Stimulated activated CD4-positive, alpha-beta T cell treated with anti-CD3 and anti-CD28 coated beads, Interleukin-1b, Interleukin-23, amount 100 ng/mL, for 1 hour (primary cell): ENCODE measurements at places on chromosomes 7 and 10.

GRCh38 chr7:157538321-157538720 is 201.5 kb downstream of the DNAJB6 start:
- no peak for DNase-seq

GRCh38 chr7:122975341-122975740 is 20.2 kb downstream of the TAS2R16 start:
- no peak for DNase-seq

- DNase-seq, result no peak
Observed at GRCh38 chr7:151243408-151244195, 4.9 kb downstream of the SMARCD3 start.

- no peak for DNase-seq
Observed at GRCh38 chr7:48048113-48048512, 12.8 kb downstream of the C7orf57 start.

- no peak for DNase-seq
Observed at GRCh38 chr7:151194188-151194587, 7.1 kb upstream of the ASB10 start.

GRCh38 chr10:59036311-59037017 is 140.0 kb upstream of the PHYHIPL start:
- DNase-seq, result no peak

DNA sequence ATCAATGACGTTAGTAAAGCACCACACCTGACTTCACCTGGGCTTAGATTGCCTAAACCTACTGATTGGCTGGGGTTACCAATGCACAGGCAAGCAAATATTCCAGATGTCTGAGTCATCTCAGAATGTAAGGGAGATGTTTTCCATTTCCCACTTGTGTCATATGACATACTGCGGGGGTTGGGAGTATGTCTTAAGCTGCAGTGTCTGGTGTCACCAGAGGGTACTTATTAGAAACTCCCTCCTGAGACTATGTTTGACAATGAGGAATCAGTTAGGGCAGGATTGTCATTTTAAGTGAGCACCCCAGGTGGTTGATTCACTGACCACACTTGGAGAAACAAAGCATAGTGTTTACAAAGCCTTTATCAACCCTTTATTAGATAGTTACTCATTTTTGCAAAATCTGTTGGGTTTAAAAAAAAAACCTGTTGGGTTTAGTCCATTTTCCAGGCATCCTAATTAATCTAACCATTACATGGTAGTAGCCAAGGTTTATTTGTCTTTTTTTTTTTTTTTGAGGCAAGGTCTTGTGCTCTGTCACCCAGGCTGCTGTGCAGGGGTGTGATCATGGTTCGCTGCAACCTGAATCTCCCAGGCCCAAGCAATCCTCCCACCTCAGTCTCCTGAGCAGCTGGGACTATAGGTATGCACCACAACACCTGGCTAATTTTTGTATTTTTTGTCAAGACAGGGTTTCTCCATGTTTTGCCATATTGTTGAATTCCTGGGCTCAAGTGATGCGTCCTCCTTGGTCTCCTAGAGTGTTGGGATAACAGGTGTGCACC is 72.5 kb downstream of the CDK6 start:
- no peak for DNase-seq

- DNase-seq, result no peak
Observed at GRCh38 chr10:46515366-46515765, 41.1 kb downstream of the GPRIN2 start.

- no peak for DNase-seq
Observed at GRCh38 chr10:15293862-15294842, 76.9 kb downstream of the FAM171A1 start.

DNA sequence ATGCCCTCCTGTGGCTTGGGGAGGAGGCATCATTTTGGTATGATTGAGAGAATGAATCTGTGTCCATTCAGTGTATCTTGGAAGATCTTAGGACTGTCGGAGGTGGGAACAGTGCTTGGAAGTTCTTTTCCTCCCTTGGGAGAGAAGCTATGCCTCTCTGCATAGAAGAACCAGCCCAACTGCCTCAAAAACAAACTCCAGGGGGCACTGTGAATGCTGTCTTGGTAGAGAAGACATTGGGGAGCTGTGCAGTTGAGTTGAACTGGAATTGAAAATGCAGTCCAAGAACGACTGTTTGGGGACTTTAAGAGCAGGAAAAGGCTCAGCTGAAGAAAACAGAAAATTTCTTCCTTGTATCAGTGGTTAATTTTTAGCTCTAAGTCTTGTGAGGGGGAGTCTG is 4.9 kb upstream of the GJD4 start:
- DNase-seq, result no peak

DNA sequence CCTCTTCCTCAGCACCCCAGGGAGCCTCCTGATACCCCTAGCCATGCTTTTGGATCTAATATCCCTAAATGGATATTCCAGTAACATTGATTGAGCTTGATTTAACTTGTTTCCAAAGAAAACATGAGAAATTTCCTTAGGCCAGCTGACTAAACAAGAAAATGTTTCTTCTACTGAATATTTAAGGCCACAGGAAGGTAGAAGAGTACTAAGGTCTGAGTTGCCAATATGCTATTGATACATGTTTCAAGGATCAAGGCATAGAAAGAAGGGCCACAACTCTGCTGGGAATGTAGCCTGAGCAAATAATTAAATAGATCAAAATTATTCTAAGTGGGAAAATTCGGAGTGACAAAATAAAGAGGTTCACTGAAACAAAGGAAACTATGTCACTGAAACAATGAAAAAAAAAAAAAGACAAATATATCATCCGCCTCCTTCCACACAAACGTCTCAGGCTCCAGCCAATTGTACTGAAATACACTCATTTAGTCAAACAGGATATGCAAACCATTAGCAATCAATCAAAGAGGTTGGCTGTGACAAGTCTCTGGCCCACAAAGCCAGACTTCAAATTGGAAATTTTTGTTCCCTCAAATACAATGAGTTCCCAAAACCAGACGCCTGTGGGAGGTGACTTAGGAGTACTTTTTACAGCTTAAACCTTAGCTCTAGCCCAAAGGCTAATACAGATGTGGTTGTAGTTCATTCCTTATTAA is 396.2 kb downstream of the HTR7 start:
- no peak for DNase-seq

DNA sequence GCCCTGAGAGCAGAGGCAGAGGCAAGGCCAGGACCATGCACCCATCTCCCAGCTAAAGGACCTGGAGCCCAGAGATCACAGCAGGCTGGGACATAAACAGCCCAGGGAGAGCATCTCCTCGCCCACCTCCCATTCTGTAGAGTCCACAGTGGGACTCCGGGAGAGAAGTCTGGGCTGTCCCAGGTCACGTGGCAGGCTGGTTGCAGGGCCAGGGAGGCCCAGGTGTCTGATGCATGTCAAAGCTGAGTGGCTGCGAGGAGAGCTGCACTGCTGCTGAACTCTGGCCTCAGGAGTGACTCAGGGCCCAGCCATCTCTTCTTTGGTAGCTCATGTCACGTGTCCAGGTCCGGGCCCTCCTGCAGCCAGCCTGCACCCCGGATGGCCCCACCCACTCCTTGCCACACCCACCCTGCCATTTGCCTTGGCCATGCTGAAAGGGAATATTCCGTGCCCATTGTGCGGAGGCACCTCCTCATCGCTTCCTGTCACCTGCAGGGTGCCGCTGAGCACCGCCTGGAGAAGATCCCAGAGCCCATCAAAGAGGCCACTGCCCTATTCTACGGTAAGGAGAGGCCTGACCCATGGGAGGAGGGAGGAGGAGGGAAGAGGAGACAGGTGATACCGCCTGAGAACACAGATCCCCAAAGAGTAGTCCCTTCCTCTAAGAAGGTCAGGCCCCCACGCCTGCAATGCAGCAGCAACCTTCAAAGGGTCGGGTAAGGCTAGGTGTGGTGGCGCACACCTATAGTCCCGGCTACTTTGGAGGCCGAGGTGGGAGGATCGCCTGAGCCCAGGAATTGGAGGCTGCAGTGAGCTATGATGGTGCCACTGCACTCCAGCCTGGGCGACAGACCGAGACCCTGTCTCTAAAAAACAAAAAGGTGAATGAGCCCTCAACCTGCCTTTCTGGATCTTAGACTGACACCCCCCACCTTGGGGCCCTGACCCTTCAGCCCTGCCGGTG is 12.6 kb upstream of the SH2B2 start:
- DNase-seq, result no peak

DNA sequence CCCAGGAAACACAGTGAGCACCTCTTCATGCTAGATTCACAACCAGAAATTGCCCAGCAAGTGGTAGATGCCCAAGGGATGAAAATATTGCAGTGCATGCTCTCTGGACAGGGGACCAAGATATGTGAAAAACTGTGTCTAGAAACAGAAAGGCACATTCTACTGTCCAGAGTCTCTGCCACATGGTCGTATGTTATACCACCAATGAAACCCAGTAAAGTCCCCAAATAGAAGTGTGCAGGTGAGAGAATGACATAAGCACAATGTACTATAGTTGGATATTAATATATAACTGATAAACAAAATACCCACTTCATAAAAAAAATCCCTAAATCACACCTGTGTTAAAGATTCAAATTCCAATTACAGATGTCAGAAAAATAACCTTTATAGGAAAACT is 43.8 kb downstream of the RASGEF1A start:
- no peak for DNase-seq

- no peak for DNase-seq
Observed at GRCh38 chr10:2252096-2252495, 514.8 kb upstream of the ADARB2 start.

GRCh38 chr10:103666087-103666761 is 172.7 kb downstream of the NEURL1 start:
- DNase-seq, result no peak

DNA sequence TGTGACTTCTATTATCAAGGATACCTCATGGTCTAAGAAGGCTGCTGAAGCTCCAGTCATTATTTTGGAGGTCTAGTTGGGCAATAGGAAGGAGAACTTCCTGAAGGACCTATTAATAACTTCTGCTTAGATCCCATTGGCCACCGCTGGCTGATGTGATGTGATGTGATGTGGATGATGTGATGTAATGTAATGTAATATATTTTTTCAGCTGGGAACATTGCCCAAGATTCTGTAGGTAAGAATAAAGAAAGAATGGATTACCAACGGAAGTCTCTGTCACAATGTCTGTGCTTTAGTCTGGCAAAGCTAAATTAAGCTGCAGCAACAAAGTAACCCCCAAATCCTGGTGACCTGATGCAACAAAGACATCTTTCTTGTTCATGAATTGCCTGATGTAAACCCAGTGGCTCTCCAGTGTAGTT is 233.7 kb downstream of the PTEN start:
- DNase-seq, result no peak

GRCh38 chr10:22633528-22633927 is 80.8 kb downstream of the PIP4K2A start:
- no peak for DNase-seq

DNA sequence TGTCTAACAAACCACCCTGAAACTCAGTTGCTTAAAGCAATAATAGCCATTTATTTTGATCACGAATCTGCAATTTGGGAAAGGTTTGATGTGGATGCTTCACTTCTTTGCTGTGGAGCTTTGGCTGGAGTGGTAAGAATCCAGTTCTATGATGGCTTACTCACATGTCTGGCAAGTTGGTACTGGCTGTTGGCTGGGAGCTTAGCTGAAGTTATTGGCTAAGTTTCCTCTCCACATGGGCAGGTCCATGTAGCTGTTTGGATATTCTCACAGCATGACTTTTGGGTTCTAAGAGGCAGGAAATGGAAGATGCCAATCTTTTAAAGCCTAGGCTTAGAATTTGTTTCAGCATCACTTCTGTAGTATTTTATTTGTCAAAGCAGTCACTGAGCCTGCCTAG is 277.6 kb upstream of the NRP1 start:
- DNase-seq, result no peak

GRCh38 chr10:106618646-106619045 is 545.9 kb downstream of the SORCS1 start:
- no peak for DNase-seq

- no peak for DNase-seq
Observed at GRCh38 chr7:128954830-128955802, 17.4 kb downstream of the IRF5 start.

DNA sequence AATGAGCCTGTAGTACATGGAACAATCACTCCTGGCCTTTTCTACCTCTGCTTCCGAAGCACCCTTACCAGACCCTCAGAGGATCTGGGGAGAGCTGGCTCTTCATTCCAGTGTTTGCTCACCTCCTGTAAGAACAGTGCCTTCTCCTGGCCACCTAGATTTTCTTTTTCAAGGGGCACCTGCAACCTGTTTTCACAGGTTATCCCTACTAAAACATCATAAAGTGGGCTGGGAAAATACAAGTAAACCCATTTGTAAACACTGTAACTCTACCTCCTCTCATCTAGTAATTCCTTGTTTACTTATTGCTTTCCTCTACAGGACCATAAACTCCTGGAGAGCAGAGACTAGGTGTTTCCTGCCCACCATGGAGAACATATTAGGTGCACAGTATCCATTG is 1.1 kb downstream of the PIK3AP1 start:
- no peak for DNase-seq

DNA sequence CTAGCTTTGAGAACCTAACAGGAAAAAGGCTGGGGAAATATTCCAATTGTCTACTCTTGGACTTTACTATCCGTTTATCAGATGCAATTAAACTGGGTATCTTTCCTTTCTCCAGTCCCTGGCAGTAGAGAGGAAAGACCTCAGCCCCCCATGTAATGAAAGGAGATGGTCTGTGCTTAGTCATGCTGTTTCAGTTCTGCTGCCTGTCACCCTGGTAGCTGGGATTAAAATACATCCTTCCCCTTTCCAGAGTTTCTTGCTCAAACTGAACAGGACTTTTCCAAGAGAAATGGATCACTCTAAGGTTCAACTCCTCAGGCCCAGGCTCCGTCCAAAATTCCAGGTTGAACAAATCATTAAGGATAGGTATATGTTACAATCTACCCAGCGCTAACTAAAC is 202.9 kb downstream of the PTEN start:
- no peak for DNase-seq

DNA sequence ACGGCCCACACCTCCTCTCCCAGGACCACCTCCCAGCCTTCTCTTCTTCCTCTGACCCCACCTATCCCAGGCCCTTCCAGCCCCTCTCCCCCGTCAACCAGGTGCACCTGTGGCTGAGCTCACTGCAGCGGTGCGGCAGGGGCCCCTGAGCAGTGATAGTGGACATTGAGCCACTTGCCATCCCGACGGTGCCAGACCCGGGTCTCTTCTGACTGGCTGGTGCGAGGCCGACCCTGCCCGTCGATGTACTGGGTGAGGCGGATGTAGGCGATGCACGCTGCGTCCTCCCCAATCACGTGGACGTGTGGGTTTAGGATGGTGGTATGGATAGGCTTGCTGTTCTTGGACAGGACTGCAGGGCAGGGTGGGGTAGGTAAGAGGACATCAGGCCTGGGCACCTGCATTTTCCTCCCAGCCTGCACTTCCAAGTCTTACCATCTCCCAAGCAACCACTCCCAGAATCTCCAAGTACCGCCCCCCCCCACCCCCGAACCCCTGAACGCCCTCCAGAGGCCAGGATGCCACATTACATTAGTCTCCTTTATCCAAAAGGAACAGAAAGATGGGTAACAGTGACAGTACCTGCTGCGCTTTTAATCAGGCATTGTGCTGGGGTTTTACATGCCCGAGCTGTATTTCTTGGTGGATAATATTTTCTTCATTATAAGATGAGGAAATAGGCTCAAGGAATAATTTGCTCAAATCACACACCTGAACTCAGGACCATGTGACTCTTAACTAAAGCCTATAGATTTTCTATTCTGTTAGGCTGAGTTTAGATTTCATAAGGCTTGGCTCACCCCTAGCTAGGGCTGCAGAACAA is 3.7 kb upstream of the NDST2 start:
- no peak for DNase-seq
